ENCODE measurements at places on chromosomes 12 and 14. TPM values are rescaled to one million over a fixed set of nuclear protein-coding genes. Genes with fewer than 3 reads are reported as not detected.

- no peak for DNase-seq
These were observed 46.1 kb upstream of the PTPRO start for GRCh38 chr12:15276088-15276698.

The NDRG2 gene
- 367 TPM for total RNA-seq

The PTPRQ gene
- total RNA-seq = 18.8 TPM

DNA sequence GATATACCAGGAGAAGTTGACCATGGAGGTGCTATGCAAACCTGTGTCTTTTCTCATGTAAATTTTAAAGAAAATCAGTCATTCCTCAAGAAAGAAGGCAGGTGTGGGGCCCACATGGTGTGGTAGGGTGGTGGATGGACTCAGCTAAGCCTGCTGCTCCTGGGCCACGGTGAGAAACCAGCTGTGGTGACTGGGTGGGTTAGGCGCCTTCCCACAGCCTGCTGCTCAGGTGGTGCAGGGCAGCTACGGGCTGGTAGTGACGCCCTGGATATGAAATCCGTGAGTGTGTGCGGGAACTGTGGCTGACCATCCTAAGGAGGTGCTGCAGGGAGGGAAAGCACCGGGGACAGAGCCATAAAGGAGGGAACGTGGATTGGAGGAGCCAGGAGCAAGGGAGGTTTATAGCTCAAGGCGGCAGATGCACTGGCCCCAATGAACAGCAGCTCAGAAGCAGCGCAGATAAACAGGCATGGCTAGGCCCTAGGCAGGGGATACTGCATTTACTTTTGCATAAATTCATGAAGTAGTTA lies 408.8 kb downstream of the FUT8 start:
- no peak for DNase-seq

The TAS2R9 gene
- total RNA-seq = not detected

DNA sequence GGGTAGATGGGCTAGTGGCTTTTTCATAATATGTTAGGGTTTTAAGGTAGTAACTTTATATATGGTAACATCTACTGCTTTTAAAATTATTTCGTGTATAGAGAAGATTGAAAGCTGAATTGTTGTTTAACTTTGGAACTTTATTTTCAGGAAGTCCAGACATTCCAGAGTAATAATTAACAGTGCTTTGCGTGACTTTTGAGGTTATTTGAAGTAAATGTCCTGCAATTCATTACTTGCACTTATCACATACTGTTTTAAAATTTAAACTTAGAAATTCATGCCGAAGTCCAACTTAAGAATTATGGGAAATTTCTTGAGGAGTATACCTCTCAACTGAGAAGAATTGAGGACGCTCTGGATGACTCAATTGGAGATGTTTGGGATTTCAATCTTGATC lies 3.3 kb downstream of the WASHC4 start:
- no peak for DNase-seq

The TAS2R8 gene
- not detected for total RNA-seq

The TMEM233 gene
- 0.69 TPM for total RNA-seq

- no peak for DNase-seq
These were observed 583.2 kb downstream of the ALG10 start for GRCh38 chr12:34605510-34605887.

GRCh38 chr14:22400655-22401259 lies 188.3 kb downstream of the DAD1 start:
- DNase-seq = no peak

DNA sequence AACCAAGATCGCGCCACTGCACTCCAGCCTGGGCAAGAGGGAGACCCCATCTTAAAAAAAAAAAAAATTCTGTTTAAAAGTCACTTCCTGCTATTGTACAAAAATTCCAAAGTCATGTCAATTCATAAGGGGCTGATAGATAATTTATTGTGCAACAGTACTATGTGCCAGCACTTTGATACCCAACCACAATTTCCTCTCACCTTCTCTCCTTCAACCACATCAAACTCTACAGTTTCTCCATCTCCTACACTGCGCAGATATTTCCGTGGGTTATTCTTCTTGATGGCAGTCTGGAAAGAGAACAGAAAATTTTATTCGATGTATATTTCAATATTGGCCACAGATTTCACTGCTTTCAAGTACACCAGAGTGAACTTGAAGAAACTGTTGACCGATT lies 7.6 kb downstream of the YBX3 start:
- DNase-seq = no peak

GRCh38 chr12:109721276-109721675 lies 7.7 kb downstream of the FAM222A start:
- no peak for DNase-seq

The SERPINA9 gene
- not detected for total RNA-seq

DNA sequence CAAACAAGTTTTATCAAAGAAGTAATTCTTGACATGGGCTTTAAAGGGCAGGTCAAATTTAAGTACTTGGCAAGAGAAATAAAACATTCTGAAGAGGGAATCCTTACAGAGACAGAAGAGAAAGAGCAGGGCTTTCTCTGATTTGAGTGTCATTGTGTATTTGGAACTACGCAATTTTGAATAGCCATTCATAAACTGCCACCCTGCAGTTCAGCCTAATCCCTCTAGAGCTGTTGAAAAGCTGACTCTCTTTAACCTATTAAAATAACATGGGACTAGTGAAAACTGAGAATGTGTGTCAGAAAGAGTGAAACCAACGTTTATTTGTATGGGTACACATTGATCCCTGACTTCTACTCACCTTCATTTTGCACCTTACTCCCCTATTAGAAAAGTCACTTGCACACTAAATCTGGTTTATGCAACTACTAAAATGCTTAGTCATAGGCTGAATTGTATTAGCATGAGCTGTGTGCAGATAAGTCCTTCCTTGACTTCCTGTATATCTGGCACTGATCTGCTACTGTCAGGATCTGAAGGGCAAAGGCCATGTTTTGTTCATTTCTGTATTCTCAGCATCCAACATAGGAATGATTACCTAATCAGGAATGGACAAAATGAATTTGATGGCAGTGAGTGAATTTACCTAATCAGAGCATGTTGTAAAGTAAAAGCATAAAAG lies 458.9 kb downstream of the NOVA1 start:
- DNase-seq = no peak

- no peak for DNase-seq
These were observed 63.4 kb upstream of the CSRP2 start for GRCh38 chr12:76942267-76942666.

DNA sequence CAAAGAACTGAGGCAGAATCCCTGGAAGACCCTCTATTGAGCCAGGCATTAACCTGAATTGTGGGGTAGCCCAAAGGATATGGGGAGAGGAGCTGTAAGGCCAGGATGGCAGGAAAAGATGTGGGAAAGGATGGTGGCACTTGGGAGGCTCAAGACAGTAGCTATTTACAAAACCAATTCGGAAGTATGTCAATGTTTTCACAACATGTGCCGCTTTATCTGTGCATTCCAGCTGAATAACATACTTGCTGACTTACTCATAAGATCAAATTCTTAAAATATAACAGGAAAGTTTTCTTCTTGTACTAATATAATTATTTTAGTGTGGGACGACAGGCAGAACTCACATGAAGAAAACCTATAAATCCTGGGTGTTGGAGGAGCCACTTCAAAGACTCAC lies 10.6 kb downstream of the BBS10 start:
- DNase-seq = no peak

DNA sequence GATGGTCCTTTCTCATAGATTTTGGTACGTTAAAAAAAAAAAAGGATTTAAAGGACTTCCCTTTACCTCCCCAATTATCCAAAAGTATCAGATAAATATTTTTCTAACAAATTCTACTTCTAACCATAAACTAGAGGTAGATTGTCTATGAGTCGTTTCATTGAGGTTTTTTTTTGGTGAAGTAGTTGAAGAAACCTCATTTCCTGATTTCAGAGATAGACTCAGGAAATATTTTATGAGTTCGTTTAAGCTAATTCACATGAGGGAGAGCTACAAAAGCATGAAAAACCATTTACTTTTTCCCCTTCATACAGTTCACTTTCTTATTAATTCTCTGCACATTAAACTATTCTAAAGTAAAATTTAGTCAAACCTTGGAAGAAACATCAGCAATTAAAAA lies 112.5 kb downstream of the RALGAPA1 start:
- DNase-seq = no peak
